ENCODE measurements at places on chromosomes 5 and 9. TPM values are rescaled to one million over a fixed set of nuclear protein-coding genes. Genes with fewer than 3 reads are reported as not detected.

- DNase-seq: no peak
- H3K27ac ChIP-seq: no peak overlapping the region
- peaks cover 3% of the 10 kb centered on the region for H3K36me3 ChIP-seq
- H3K27me3 ChIP-seq: no peaks in the 10 kb centered on the region
- H3K4me3 ChIP-seq: no peak overlapping the region
These were observed 14.3 kb downstream of the TTC1 start for GRCh38 chr5:160023007-160023907.

ARSI gene
- total RNA-seq: 0.51 TPM

- H3K27ac ChIP-seq: no peak overlapping the region
- H3K4me3 ChIP-seq: no peak overlapping the region
- peaks cover 3% of the 10 kb centered on the region for H3K36me3 ChIP-seq
- peaks cover 30% of the 10 kb centered on the region for H3K4me1 ChIP-seq
- no peak for DNase-seq
These were observed 394.4 kb upstream of the ZNF608 start for GRCh38 chr5:125140855-125141254.

DNA sequence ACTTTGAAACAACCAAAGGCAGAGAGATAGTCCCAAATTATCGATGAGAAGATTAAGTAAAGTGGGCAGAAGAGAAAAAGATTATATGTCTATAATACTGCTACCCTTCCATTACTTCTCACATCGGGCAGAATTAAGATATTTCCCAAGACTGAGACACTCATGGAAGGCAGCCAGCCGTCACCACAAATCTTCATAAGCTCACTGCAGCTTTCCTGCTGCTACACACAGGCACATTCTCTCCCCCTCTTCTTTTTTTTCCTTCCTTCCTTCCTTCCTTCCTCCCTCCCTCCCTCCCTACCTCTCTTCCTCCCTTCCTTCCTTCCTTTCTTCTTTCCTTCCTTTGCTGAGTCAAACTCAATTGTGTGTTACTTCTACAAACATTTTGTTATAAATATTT, 58.7 kb upstream of the SPATA31C2 start:
- H3K36me3 ChIP-seq: no peaks in the 10 kb centered on the region
- H3K27me3 ChIP-seq: peaks cover 2% of the 10 kb centered on the region
- no peak overlapping the region for H3K4me3 ChIP-seq
- H3K4me1 ChIP-seq: peaks cover 10% of the 10 kb centered on the region

TMEM171 gene
- total RNA-seq: not detected

DNA sequence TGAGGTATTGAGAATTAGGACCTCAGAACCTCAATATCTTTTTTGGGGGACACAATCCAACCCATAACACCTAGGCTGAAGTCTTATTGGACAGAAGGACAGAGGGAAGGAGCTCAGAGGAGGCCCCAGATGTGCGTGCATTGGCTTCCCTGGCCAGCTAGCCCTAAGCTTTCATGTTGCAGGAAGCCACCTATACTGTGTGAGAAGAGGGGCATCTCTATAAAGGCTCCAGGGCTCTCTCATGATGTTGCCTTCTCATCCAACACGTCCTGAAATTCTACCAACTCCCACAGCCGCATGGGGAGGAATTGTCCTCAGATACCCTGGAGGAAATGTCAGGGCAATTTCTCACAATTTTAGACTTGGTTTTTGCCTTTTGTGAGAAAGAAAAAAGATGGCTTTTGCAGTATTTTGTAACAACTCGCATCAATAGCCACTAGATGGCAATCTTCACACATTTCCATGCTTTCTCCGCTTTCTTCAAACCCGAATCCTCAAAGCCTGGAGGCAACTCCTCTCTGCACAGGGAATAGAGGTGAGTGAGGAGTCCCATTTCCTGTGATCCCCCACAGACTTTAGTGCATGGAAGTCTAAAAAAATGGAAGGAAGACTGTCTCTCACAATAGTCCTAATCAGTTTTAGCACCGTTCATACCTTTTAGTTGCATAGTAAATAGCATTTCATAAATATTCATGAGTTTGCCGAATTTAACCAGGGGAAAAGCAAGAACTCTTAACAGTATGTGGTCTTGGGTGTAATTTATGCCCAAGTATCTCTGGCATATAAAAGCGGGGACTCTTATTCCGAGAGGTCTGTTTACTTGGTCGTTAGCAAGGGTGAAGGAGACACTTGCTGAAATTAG, 7.4 kb upstream of the PPP3R2 start:
- H3K27me3 ChIP-seq: peaks cover 36% of the 10 kb centered on the region
- H3K27ac ChIP-seq: no peak overlapping the region
- peaks cover 3% of the 10 kb centered on the region for H3K4me1 ChIP-seq
- H3K36me3 ChIP-seq: no peaks in the 10 kb centered on the region
- peak; percentile 18 for DNase-seq
- no peak overlapping the region for H3K4me3 ChIP-seq

- H3K4me3 ChIP-seq: no peak overlapping the region
- H3K27me3 ChIP-seq: no peaks in the 10 kb centered on the region
- no peak overlapping the region for H3K27ac ChIP-seq
These were observed 53.9 kb downstream of the ROR2 start for GRCh38 chr9:91896097-91896496.

SNX18 gene
- total RNA-seq: 19.4 TPM

CFAP77 gene
- 0.23 TPM for total RNA-seq

- no peak for DNase-seq
- H3K4me3 ChIP-seq: peak overlapping the region; percentile 49
- no peaks in the 10 kb centered on the region for H3K27me3 ChIP-seq
- peak overlapping the region; percentile 69 for H3K27ac ChIP-seq
- H3K4me1 ChIP-seq: peaks cover 41% of the 10 kb centered on the region
- no peaks in the 10 kb centered on the region for H3K36me3 ChIP-seq
These were observed 146.2 kb downstream of the GOLPH3 start for GRCh38 chr5:32027717-32028458.

DNA sequence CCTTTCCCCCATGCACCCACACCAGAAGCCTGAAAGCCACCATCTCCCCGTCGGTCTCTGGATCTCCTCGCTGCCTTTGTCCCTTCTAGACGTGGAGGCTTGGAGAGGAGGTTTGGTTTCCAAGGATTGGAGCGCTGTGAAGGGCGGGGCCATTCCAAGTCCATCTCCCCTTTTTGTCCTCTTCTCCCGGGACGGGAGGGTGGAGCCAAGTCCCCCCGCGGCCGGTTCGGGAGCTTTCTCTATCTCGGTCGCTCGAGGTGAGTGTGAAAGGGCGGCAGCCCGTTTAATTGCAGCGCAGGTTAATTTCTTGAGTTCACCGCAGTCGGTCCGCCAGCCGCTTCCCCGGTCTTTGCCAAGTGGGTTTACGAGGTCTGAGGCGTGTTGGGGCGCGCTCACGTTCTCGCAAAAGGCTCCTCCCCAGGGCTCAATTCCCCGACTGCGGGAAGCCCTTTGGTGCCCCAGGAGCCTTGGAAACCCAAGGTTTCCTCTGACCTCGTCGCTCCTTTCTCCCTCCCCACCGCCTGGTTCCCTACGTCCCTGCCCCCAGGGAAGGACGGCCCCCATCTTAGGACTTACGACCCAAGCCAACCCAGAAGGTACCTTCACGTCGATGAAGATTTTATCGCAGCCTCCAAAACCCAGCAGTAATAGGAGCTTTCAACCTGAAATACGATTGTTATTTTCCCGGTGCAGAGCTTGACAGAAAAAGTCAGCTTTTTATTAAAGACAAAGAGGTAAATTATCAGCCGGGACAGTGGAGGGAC, 2.8 kb upstream of the ZNF462 start:
- peak overlapping the region; percentile 93 for H3K4me3 ChIP-seq
- peaks cover 32% of the 10 kb centered on the region for H3K4me1 ChIP-seq
- peak overlapping the region; percentile 99 for H3K27ac ChIP-seq
- H3K36me3 ChIP-seq: peaks cover 5% of the 10 kb centered on the region
- peak; percentile 54 for DNase-seq
